CD8-positive, alpha-beta memory T cell (primary cell): ENCODE measurements at places on chromosomes 13 and 19.

DNA sequence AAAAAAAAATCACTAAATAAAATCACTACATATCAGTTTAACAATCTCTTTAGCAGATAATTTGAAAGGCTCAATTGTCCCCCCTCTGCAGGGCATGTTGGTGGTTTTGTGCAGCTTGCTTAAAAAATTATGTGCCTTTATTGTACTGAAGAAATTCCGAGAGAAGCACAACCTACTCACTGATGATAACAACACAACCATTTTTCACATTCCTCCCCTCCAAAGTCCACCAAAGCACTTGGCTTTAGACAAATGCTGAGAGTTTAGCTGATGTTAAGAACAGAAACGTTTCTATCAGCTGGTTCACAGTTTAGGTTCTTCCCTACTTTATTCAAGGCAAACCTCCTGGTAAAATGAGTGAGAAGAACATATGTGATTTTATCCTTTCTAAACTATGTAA is 923 bp downstream of the DOCK9 start:
- no peak for DNase-seq
- no peak overlapping the region for H3K27ac ChIP-seq
- no peaks in the 10 kb centered on the region for H3K36me3 ChIP-seq
- no peak overlapping the region for H3K4me3 ChIP-seq
- H3K4me1 ChIP-seq, result peaks cover 69% of the 10 kb centered on the region

GRCh38 chr13:113137691-113138298 is 15.2 kb downstream of the F10 start:
- no peaks in the 10 kb centered on the region for H3K36me3 ChIP-seq
- H3K27me3 ChIP-seq, result no peaks in the 10 kb centered on the region
- H3K27ac ChIP-seq, result no peak overlapping the region
- H3K4me3 ChIP-seq, result no peak overlapping the region
- DNase-seq, result no peak

DNA sequence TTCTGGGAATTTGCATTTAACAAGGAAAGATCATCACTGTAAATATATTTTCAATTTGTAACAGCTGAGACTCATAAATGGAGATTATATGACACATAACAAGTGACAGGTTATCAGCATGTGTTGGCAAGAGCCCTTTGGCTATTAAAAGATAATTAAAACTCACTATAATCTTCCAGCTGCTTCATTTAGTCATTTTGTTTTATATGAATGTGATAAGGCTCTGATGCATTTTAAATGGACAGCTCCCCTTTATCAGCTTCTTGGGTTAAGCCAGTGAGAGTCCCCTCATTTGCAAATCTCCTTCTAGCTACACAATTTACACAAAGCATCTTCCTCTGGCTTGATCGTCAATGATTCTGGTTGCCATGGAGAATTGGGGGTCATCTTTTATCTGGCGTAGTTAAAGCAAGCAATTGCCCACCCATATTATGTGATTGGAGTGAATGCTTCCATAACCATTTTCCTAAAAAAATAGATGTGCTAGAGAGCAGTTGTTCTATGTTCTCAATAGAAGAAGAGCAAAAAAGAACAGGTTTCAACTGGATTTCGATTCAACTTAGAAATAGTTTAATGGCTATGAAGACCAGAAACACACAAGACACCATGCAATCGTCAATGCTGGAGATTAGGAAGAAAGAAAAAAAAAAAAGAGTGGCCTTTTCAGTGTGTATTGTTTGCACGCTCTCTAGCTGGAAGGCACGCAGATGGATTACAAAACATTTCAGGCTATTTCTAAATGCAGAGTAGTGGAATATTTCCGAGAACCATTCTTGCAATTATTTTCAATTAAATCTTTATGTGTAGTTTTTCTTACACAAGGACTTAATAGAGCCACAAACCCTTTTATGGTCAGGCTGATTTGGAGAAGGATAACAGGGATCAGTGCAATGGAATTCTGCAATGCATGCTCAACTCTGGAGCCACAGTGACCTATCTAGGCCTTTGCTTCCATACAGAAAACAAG is 27.4 kb downstream of the STARD13 start:
- no peaks in the 10 kb centered on the region for H3K4me1 ChIP-seq
- H3K27me3 ChIP-seq, result no peaks in the 10 kb centered on the region
- H3K27ac ChIP-seq, result no peak overlapping the region
- DNase-seq, result no peak
- H3K4me3 ChIP-seq, result no peak overlapping the region

DNA sequence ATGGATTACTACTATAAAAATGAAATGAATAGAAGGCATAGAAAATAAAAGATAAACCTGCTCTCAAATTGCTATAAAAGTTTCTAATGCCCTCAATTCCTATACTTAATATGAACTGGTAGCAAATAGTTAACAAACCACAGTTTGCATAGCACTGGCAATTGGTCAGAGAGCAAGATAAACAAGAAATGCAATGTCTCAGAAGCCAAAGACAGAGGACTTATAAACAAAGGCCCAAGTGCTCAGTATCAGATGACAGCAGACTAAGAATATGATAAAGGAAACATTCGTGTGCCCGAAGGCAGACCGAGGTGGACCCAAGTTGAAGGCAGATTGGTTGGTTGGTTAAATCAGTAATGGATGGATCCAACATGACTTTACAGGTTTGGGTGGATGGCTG is 50.6 kb downstream of the IPO5 start:
- no peak overlapping the region for H3K4me3 ChIP-seq
- DNase-seq, result no peak
- no peak overlapping the region for H3K27ac ChIP-seq
- H3K4me1 ChIP-seq, result no peaks in the 10 kb centered on the region
- H3K36me3 ChIP-seq, result peaks cover 42% of the 10 kb centered on the region
